ENCODE measurements at places on chromosomes 5 and 9. TPM values are rescaled to one million over a fixed set of nuclear protein-coding genes. Genes with fewer than 3 reads are reported as not detected.

DNA sequence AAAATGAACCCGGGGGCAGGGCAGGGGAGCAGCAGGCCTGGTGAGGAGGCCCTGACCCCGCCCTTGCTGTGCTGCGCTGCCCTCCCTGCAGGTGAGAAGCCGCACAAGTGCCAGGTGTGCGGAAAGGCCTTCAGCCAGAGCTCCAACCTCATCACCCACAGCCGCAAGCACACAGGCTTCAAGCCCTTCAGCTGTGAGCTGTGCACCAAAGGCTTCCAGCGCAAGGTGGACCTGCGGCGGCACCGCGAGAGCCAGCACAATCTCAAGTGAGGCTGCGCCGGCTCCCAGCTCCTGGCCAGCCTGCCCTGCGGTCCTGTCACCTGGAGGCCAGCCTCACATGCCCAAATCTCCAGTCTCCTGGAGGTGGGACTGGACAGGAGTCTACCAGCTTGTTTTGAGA, 12.3 kb downstream of the GFI1B start:
- DNase-seq = no peak

GRCh38 chr5:144232285-144232684, 61.6 kb downstream of the KCTD16 start:
- DNase-seq = no peak

DNA sequence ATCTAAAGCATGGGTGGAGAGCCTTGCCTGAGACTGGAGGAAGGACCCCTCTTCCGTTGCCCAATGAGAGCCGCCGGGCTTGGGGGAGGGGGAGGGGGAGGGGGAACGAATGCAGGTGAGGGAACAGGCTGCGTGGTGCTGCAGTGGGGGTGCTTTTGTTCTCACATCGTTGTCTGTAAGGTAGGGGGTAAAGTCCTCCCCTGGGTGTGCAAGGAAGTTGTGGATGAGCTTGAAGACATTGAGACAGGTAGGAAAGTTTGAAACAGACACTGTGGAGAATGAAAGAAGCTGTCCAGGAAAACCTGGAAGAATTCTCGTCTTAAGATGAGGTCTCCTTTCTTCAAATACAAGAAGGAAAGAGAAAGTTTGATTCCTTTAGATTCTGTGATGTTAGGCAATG, 94.1 kb upstream of the LIFR start:
- no peak for DNase-seq

GRCh38 chr5:170542691-170543293, 39.0 kb downstream of the KCNIP1 start:
- DNase-seq = no peak

GRCh38 chr5:142280066-142281007, 44.5 kb downstream of the SPRY4 start:
- DNase-seq = no peak

- no peak for DNase-seq
Observed at GRCh38 chr5:90682278-90682677, 123.7 kb downstream of the ADGRV1 start.

DNA sequence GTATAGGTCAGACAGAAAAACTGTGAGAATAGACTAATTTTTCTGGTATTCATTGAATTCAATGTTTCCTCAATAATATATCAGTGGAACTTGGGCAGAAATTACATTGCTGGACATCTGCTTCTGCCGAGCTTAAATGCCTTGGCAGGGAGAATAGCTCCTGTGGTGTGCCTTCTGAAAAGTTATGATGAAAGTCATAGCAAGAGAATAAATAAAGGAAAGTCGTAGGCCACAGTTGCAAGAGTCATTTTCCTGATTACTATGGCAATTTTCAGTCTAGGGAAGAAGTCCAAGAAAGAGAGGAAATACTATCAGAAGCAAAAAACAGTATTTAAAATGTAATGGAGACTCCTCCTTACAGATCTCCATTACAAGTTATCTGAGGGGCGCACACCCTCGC, 1596.1 kb upstream of the WWC1 start:
- no peak for DNase-seq

The NR5A1 gene
- total RNA-seq = not detected

GRCh38 chr5:151130922-151131891, 26.4 kb downstream of the ANXA6 start:
- DNase-seq = no peak

The SMIM32 gene
- total RNA-seq = not detected

DNA sequence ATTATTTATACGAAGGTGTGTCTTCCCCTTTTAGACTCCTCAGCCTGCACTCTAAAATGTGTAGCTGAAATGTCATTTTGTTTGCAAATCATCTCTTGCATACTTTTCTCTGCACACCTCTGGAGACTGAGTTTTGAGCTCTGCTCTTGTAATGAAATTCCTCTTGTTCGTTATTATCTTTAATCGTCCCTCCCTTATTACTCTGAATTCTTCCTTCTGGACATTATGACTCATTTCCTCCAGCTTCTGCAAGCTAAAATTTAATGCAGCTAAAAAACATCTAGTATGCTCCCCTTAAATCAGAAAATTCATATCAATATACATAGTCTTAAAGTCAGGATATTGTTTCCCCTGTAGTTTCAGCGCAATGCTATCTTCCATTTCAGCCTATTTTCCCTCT, 13.5 kb downstream of the ISL1 start:
- DNase-seq = no peak

The PDE6A gene
- total RNA-seq = not detected

The TNFSF15 gene
- total RNA-seq = 2.5 TPM
